ENCODE measurements at places on chromosomes 3 and 15. TPM values are rescaled to one million over a fixed set of nuclear protein-coding genes. Genes with fewer than 3 reads are reported as not detected.

DNA sequence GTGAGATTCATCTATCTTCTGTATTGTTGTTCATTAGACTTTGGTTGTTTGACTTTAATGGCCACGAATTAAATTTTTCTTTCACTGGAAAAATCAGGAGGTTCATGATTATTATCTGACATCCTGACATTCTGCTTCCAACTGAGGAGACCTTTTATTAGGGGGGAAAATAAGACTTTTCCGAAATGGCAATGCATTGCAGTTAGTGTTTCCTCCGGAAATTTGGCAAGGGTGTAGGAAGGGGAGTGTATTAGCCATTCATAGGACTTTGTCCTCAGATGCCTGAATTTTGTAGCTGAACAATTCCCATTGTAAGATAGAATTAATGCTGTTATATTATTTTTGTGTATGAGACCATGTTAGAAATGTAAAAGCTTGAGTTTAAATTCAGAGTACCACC, 450.6 kb upstream of the TGFBR2 start:
- ATAC-seq, result no peak

GRCh38 chr3:15875016-15875689, 77.4 kb upstream of the ANKRD28 start:
- ATAC-seq, result peak; percentile 49

DNA sequence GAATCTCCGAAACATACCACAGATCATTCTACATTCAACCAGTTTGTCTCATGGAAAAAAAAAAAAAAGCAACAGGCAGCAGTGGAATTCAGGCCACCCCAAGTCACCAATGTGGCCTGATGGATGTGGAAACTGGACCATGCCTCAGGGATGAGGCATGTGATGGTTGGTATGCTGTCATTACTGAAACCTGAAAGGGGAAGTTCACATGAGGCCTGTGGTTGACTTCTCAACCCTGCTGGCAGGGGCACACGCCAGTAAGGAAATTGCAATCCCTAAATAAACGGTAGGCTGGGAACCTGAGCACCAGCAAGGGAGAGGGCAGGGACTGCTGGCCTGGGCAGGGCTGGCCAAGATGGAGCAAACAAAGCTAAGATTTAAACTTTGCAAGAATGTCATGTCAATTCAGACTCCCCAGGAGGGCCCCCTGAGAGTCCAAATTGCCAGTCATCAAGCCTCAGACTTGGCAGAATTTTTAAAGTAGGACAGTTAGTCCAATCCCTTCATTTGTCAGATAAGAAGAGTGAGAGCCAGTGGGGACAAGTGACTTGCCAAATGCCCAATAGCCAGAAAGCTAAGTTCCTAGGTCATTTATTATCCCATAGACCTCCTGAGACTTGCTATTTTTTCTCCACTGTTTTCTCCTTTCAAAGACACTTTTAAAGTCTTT, 310.4 kb downstream of the ERC2 start:
- ATAC-seq, result no peak

GRCh38 chr15:90463381-90463780, 66.3 kb upstream of the CRTC3 start:
- peak; percentile 95 for ATAC-seq

DNA sequence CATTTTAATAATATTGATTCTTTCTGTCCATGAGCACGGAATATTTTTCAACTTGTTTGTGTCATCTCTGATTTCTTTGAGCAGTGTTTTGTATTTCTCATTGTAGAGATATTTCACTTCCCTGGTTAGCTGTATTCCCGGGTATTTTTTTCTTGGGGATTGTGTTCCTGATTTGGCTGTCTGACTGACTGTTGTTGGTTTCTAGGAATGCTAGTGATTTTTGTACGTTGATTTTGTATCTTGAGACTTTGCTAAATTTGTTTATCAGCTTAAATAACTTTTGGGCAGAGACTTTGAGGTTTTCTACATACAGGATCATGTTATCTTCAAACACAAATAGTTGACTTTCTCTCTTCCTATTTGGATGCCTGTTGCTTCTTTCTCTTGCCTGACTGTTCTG, 418.8 kb upstream of the ALCAM start:
- ATAC-seq, result no peak

DNA sequence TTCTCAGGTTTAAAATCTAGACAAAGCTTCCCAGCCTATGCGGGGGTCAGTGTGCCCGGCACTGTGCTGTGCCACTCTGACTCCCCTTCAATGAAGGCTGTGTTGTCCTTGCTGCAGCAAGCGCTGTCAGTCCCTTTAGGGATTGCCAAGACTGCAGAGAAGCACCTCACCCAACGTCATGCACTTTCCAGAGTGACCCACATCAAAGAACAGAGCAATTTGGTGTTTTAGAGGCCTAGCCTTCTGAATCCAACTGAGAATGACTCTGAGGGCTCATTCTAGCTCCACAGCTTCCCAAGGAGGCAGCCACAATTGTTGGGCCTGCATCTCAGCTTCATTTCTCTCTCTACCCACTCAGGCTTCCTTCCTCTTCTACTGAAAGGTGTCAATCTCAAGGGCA, 26.4 kb downstream of the SLC9A9 start:
- ATAC-seq, result no peak

DNA sequence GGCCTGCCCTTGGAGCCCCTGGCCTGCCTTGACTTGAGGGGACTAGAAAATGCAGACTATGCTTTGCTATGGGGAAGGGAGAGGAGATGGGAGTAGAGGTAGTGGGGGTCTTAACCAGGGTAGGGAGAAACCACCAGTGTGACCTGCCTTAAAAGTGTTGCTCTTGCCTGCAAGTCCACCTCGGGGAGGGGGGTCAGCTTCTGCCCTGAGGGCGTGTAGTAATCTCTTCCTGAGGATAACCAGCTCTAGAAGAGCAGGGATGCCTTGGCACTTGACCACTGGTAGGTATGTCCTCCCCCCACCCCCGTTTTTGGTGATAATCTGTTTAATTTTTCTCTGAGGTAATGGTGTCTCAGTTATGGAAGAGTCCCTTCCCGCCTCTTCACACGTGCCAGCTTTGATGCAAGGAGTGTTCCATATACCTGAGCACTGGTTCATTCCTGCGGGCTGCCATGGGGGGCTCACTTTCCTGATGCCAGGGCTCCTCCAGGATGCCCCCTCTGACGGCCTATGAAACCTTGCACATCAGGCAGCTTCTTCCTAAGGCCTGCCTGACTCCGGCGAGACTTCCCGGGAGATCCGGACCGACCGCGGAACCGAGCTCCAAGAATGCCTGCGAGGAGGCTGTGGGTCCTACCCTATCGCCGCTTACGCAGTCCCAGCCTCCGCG, 780 bp upstream of the P4HTM start:
- ATAC-seq, result no peak

DNA sequence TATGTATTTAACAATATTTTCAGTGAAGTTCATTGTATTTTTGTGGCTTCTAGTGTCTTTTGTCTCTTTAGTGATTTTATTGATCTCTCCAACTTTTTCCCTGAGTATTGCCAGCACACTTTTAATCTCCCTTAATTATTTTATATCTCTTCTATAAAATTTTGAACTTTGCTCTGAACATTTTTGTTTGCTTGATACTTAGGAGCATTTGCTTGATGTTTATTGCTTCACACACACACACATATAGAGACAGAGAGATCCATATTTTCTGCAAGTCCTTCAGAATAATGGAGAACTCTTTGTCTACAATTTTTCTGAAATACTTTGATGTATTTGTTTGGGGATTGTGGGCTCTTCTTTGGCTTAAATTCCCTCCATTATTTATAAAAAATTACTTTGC, 213.8 kb downstream of the SLC9A9 start:
- no peak for ATAC-seq

Gene NPAP1
- 0.93 TPM for total RNA-seq

Gene TNNC1
- 2.5 TPM for total RNA-seq

Gene C15orf62
- total RNA-seq, result 1.9 TPM

Gene IMP3
- 32.7 TPM for total RNA-seq

Gene CD200R1
- not detected for total RNA-seq

Gene TEX55
- 0.44 TPM for total RNA-seq

All from motor neuron (in vitro differentiated cells).